ENCODE measurements at places on chromosomes 7 and 10. TPM values are rescaled to one million over a fixed set of nuclear protein-coding genes. Genes with fewer than 3 reads are reported as not detected.

- H3K27me3 ChIP-seq, result no peaks in the 10 kb centered on the region
- DNase-seq, result no peak
- H3K36me3 ChIP-seq, result peaks cover 63% of the 10 kb centered on the region
- no peak overlapping the region for H3K4me3 ChIP-seq
- peaks cover 4% of the 10 kb centered on the region for H3K4me1 ChIP-seq
These were observed 4.1 kb downstream of the SSBP1 start for GRCh38 chr7:141742229-141742628.

GRCh38 chr10:14074062-14074884 lies 256.5 kb downstream of the FRMD4A start:
- no peak for DNase-seq
- H3K4me1 ChIP-seq, result no peaks in the 10 kb centered on the region
- no peak overlapping the region for H3K4me3 ChIP-seq
- H3K27ac ChIP-seq, result no peak overlapping the region
- H3K36me3 ChIP-seq, result no peaks in the 10 kb centered on the region
- no peaks in the 10 kb centered on the region for H3K27me3 ChIP-seq

- no peak overlapping the region for H3K27ac ChIP-seq
- DNase-seq, result no peak
These were observed 51.3 kb downstream of the ODAD2 start for GRCh38 chr10:27947540-27947939.

DNA sequence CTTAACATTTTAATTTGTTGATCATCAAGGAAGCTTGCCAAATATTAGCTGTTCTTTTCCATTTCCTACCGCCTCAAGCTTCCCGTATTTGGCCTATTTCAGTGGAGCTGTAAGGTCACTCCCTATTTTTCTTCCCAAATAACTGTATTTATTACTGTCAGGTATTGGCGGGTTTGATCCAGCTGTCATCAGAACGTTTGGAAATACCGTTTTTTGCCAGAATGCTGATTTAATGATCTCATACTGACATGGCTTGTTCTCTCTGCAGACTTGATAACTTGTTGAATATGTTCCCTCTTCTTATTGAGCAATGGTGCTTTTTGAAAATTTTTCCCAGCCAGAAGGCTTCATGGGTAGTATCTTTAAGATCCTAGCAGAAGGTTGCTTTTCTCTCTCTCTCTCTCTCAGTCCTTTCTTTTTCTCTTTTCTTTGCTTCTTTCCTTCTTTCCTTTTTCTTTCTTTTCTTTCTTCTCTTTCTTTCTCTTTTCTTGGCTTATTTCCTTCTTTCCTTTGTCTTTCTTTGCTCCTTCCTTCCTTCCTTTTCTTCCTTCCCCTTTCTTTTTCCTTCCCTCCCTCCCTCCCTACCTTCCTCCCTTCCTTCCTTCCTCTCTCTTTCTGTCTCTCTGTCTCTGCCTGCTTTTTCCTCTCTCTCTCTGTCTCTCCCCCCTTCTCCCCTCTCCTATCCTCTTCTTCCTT lies 42.1 kb downstream of the CUX1 start:
- DNase-seq, result no peak
- no peaks in the 10 kb centered on the region for H3K36me3 ChIP-seq
- H3K4me1 ChIP-seq, result peaks cover 33% of the 10 kb centered on the region
- no peak overlapping the region for H3K27ac ChIP-seq
- no peaks in the 10 kb centered on the region for H3K27me3 ChIP-seq

DNA sequence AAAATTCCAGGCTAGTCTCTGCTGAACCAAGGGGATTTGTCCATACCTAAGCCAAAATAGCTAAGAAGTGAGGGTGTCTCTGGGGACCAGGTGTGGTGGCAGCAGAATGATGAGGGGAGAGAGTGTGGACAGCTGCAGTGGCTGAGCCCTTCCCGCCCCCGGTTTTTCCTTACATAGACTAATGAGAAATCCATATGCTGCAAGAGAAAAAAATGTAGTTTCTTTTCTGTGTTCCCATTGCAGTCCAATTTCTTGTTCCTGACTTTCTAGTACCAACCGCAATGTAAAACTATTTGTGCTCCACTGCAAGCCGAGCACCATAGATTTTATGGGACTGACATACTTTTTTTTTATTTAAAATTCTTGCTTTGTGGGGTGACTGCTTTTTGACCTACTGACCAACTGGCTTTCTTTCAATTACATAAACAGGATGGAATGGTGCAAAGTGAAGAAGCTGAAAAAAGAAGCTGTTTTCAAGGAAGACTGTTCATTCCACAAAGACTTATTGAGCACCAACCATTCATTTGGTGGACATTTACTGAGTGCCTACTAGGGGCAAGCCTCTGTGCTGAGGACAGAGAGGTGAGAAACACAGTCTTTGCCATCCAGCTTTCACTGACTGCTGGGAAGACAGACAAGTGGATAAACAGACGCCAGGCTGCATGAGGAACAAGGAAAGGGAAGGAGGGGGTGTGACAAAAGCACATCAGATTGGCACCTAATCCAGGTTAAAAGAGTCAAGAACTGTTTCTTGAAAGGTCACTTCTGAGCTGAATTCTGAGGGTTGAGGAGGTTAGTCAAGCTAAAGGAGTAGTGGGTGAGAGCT lies 9.8 kb downstream of the CEP41 start:
- peaks cover 4% of the 10 kb centered on the region for H3K4me1 ChIP-seq
- H3K27me3 ChIP-seq, result no peaks in the 10 kb centered on the region
- no peak for DNase-seq
- H3K27ac ChIP-seq, result no peak overlapping the region
- H3K36me3 ChIP-seq, result no peaks in the 10 kb centered on the region
- no peak overlapping the region for H3K4me3 ChIP-seq

GRCh38 chr10:117137031-117137910 lies 799 bp downstream of the VAX1 start:
- no peak for DNase-seq
- H3K27ac ChIP-seq, result no peak overlapping the region
- no peak overlapping the region for H3K4me3 ChIP-seq
- H3K4me1 ChIP-seq, result peaks cover 3% of the 10 kb centered on the region

DNA sequence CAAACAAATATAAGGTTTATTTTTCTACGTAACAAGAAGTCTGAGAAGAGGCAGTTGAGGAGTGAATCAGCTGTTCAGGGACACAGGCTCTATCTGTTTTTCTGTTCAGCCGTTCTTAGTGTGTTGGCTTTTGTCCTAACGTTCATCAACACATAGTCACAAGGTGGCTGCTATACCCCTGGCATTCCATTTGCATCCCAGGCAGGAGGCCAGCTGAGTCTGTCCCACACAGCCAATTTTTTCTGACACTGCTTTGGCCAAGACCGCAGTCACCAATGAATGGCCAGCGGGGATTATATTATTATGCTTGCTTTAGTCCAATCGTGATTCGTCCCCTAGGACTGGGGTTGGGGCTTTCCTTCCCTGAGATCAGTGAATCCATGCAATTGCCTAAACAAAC lies 143.4 kb upstream of the CHST15 start:
- no peak overlapping the region for H3K27ac ChIP-seq
- no peaks in the 10 kb centered on the region for H3K4me1 ChIP-seq
- DNase-seq, result no peak
- H3K4me3 ChIP-seq, result no peak overlapping the region

DNA sequence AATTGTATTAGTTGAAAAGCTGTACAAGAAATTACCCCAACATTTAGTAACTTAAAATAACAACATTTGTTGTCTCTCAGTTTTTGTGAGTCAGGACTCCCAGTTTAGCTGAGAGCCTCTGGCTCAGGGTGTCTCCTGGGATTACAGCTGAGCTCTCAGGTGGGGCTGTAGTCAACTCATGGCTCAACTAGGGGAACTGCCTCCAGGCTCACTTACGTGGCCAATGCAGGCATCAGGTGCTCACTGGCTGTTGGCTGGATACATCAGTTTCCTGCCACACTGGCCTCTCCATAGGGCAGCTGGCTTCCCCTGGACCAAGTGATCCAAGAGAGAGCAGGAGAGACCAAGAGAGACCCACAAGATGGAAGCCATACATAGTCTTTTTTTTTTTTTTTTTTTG lies 17.5 kb downstream of the CCNY start:
- H3K4me3 ChIP-seq, result no peak overlapping the region
- H3K36me3 ChIP-seq, result no peaks in the 10 kb centered on the region
- H3K27ac ChIP-seq, result no peak overlapping the region
- H3K4me1 ChIP-seq, result peaks cover 30% of the 10 kb centered on the region

LGI1 gene
- not detected for total RNA-seq

EMX2 gene
- not detected for total RNA-seq

C10orf67 gene
- total RNA-seq, result not detected

FAM180A gene
- not detected for total RNA-seq

Data from natural killer cell (primary cell).